Stimulated activated naive B cell treated with anti-CD40 and anti-IgM and Interleukin-4, amounts not matched to agents 10 μg/mL and 1 μg/mL and 100 μg/mL, for 72 hours (primary cell): ENCODE measurements at places on chromosomes 12 and 14.

DNA sequence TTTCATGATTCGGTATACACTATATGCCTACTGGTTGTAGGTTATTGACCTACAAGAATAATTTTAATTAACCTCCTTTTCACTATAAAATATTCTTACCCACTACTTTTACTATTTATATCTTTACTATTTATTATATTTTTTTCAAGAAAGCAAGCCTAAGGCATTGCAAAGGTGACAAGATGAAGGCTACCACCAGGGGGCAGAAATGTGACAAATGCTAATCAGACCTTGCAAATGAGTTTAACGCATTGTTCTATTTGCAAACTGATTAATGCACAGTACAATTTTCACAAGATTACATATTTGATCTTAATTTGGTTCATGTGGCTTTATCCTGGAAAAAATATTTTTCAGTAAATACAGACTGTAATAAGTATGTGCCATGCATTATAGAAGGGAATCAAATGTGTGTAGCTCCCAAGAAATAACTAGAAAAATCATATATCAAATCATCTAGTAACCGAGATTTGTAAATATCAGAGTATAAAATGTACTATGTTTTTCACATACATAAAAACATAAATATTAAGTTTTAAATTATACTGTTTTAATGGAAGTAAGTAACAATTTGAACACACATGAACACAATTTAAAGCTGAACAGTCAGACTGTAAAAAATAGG is 107.0 kb downstream of the ADAMTS20 start:
- DNase-seq, result peak; percentile 19

GRCh38 chr12:117818400-117818799 is 150.4 kb downstream of the KSR2 start:
- no peak for DNase-seq

GRCh38 chr14:30214461-30215090 is 286.9 kb upstream of the PRKD1 start:
- DNase-seq, result no peak

DNA sequence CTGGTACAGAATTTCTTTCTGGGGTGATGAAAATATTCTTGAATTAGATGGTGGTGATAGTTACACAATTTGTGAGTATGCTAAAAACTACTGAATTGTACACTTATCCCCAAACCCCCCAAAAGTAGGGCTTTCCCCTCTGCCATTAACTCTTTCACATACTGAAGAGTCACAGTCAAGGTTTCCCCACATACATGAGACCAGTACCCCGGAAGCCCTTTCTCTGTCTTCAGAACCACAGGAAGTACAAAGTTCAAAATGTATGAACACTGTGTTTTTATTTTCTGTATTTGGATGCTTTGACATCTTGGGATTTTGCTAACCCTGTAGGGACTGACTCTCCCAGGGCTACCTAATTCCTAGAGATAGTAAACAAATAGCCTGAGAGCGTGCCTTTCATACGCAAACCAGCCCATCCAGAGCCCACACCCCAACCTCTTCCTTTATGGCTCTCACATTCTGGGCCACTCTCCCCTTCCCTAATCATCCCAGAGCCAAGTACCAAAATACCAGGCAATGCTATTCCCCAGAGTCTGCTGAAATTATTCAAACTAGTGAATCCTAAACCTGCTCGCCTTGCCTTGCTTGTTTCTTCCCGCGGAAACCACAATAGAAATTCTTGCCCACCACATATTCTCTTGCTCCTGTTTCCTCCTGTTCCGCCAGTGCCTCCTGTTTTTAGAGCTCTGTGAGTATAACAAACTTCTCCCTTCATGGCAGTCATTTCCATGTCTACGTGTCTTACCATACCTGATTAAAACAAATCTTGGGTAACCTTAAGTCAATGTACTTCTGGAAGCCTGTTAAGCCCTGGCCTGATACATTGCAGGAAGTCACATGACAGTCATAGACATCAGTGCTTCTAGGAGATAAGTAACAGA is 524.8 kb downstream of the FUT8 start:
- no peak for DNase-seq

DNA sequence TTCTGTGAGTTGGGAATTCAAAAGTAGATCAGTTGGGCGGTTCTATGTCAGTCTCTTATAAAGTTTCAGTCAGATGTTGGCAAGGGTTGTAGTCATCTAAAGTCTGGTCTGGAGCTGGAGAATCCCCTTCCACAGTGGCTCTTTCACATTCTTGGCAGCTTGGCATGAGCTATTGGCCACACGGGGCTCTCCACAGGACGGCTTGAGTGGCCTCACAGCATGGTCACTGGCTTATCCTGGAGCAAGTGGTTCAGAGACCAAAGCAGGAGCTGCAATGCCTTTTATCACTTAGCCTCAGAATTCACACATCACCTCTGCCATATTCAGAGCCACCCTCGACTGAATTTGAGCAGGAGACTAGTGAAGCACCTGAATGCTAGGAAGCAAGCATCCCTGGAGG is 7.1 kb upstream of the KICS2 start:
- DNase-seq, result no peak

GRCh38 chr12:69008520-69008919 is 75.5 kb upstream of the CPM start:
- DNase-seq, result no peak

DNA sequence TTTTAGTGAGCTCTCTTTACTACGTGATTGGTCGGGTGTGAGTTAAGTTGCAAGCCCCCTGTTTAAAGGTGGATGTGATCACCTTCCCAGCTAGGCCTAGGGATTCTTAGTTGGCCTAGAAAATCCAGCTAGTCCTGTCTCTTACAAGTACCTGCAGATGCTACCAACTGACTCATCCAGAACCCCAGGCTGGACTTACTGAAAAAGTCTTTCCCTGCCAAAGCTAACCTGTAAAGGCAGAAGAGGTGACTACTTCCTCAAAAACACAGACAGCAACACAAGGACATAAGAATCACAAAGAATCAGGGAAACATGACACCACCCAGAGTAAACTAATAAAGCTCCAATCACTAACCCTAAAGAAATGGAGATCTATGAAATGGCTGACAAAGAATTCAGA is 39.1 kb upstream of the HIGD1C start:
- DNase-seq, result no peak

- no peak for DNase-seq
These were observed 116.5 kb downstream of the DYRK2 start for GRCh38 chr12:67764946-67765619.

GRCh38 chr12:67449591-67450052 is 180.5 kb downstream of the CAND1 start:
- DNase-seq, result peak; percentile 45

DNA sequence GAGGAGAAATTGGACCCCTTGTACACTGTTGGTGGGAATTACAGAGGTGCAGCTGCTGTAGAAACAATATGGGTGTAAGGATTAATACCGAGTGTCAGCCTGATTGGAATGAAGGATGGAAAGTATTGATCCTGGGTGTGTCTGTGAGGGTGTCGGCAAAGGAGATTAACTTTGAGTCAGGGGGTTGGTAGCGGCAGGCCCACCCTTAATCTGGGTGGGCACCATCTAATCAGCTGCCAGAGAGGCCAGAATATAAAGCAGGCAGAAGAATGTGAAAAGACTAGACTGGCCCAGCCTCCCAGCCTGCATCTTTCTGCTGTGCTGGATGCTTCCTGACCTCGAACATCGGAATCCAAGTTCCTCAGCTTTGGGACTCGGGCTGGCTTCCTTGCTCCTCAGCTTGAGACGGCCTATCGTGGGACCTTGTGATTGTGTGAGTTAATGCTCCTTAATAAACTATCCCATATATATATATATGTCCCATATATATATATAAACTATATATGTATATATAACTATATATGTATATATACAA is 38.4 kb upstream of the PPP2R5C start:
- no peak for DNase-seq

- DNase-seq, result no peak
These were observed 4.6 kb downstream of the DTX1 start for GRCh38 chr12:113061061-113061694.

GRCh38 chr12:88994537-88994936 is 357.8 kb downstream of the DUSP6 start:
- no peak for DNase-seq

GRCh38 chr14:59187802-59188460 is 536 bp upstream of the DAAM1 start:
- no peak for DNase-seq

DNA sequence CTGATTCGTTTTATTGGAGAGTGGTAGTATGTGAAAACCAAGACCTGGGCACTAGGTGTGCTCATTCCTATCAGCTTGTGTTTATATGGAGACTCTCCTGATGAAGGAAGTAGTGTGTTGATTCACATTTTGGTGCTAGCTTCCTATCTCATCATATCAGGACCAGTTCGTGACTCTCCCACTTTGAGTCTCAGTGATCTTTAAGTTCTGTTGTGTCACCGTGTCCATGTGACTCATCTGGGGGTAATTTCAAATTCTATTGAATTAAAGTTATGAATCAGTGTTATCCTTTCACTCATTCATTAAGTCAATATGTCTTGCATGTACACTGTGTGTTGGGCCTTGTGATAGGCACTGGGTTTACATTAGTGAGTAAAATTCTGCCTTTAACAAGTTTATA is 180.2 kb downstream of the CACNA1C start:
- DNase-seq, result no peak

DNA sequence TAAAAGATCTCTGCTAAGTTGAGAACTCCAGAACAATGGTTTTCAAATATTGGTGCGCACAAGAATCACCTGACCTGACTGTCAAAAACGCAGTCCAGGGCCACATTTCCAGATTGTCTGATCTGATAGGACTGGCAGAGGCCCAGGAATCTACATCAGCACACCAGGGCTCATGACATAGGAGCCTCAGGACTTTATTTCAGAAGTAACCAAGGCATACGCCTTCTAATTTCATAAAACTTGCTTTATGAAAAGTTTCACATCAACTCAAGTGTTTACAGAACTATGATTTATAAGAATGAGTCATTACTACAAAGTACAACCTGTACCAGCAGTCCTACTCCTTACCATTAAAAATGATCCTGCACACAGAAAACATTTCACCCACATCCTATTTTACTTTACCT is 47.7 kb upstream of the PTPRO start:
- no peak for DNase-seq

GRCh38 chr12:18966954-18967353 is 162.6 kb upstream of the PLEKHA5 start:
- DNase-seq, result no peak

DNA sequence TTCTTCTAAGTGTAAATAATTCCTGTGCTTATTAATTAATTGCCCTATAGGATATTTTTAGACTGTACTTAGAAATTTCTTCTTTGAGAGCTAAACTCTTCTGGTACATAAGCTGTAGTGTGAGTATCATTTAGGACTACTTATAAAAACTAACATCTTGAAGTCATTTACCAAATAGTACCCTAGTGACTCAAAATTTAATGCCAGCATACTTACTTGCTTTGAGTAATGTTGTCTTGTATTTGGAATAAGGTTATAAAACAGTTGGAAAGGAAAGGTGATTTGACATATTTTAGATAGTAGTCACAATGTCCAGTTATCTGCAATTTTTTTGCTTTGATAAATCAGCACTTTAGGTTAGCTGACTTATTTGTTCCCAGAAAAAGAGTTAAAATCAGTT is 39.1 kb downstream of the SPATA7 start:
- DNase-seq, result no peak

DNA sequence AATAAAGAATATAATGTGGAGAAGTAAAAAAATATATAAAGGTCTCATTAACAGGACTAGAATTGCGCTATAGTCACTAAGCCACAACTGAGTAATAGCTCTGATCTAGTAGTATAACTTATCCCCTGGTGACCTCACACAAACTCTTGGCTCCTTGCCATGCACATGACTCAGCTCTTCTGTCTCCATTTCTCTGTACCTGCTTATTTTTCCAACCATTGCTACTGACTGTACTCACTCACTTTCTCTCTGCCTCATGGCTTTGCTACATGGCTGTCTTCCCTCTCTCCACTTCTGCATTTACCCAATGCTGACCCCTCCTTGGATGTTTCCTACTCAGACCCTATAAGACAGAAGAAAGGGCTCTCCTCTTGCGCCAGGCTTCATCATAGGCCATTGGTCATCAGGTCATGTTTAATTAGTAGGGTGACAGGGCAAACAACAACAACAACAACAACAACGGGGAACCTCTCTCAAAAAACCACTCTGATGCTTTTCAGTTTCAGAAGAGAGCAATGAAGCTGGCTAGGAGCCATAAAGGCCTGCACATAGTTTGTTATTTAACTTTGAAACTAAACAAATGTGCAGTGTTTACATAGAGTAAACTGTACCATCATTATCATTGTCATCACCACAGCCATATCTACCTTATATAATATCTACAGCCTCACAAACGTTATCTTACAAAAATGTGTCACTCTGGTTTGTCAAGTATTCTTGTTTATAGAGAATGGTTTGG is 25.6 kb upstream of the KRAS start:
- no peak for DNase-seq

DNA sequence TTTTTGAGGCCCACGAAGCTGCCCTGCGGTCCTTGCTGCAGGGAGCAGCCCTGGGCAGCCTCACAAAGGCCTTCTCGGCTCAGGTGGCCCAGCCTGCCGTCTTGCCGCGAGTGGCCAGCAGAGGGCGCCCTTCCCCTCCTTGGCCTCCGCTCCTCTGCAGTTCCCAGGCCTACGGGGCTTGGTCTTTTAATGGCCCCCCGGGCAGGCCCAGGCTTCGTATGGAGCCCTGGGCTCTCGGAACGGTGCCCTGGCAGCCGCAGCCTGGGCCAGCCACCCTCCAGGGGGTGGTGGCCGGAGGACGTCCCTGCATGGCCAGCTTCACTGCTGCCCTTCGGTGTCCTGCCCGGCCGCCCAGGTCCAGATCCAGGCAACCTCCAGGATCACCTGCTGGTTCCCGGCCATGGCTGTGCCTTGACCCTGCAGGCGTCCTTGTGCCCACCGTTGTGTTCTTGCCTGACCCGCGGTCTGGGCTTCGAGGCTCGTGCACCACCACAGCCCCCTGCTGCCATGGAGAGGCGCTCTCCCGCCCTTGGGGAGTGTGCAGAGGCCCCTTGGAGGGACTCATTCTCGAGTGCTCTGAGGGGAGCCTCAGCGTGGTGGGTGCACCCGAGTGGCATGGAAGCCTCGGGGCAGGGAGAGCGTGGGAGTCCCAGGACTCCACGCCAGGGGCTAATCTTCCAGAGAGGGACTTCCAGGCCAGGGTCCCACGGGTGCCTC is 9.4 kb downstream of the ASPG start:
- DNase-seq, result peak; percentile 53

DNA sequence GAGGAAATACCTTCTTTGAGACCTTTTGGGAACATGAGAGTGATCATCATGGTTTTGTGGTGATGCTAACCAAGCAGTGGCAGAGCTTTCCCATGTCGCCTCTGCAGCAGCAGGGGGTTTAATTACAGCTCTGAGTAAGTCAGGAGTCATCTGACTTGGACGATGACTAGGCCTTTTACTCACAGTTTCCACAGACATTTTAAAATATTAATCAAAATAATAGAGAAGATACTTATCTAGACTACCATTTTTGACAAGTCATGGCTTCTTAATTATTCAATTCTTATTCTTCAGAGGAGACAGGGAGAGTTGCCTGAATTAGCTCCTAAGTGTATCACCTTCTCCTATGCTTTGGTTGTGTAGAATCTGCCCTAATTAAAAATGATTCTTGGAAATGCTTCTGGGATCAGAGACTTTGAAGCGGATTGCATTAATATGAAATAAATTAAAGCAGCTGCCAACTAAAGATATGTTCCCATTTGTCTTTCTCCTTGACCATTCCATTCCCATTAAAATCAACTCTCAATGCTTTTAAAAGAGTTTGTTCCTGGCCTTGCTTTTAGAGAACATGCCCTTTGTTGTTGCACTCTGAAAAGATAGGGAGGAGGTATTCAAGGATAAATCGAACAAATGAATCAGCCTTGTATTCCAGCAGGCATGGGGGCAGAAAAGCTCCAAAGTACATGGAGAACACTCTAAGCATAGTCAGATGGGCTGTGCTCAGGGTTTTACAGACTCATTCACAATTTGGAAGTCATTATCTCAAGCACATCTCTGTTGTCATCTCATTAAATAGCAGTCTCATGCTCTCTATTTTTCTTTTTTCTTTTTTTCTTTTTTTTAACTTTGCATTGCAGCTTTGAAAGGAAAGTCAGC is 7.7 kb upstream of the IFNG-AS1 start:
- no peak for DNase-seq
